ENCODE measurements at places on chromosomes 1 and 21. TPM values are rescaled to one million over a fixed set of nuclear protein-coding genes. Genes with fewer than 3 reads are reported as not detected.

The LSS gene
- total RNA-seq: 26.7 TPM

The NBPF6 gene
- not detected for total RNA-seq

The PLPPR5 gene
- total RNA-seq: 0.56 TPM

- no peaks in the 10 kb centered on the region for H3K36me3 ChIP-seq
- no peak overlapping the region for H3K4me3 ChIP-seq
- no peaks in the 10 kb centered on the region for H3K4me1 ChIP-seq
Measured at GRCh38 chr21:37843191-37843590, 73.1 kb downstream of the KCNJ6 start.

The KRTAP13-1 gene
- not detected for total RNA-seq

- peaks cover 37% of the 10 kb centered on the region for H3K4me1 ChIP-seq
- no peak overlapping the region for H3K27ac ChIP-seq
- H3K27me3 ChIP-seq: no peaks in the 10 kb centered on the region
- no peak for DNase-seq
- H3K36me3 ChIP-seq: no peaks in the 10 kb centered on the region
Measured at GRCh38 chr1:112399456-112399855, 3.4 kb downstream of the CTTNBP2NL start.

DNA sequence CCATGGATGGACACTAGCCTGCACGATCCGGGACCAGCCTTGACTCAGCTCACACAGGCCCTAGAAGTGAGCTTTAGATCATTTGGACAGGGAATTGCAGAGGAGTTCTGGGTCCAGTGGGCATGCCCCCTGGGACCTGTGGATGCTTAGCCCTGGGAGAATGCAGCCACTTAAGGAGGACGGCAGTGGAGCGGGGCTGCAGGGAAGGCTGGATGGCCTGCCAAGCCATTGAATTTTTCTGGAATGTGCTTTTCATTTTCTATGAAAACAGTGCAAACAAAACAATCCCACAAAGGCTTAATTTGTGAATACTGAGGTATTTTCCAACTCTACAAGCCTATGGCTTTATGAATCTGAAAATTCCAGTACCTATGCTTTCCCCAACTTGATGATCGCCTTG is 80.4 kb upstream of the GCLM start:
- no peaks in the 10 kb centered on the region for H3K36me3 ChIP-seq
- DNase-seq: no peak
- no peaks in the 10 kb centered on the region for H3K27me3 ChIP-seq
- no peak overlapping the region for H3K27ac ChIP-seq

The GOLPH3L gene
- 28.9 TPM for total RNA-seq

The TFF2 gene
- total RNA-seq: not detected

DNA sequence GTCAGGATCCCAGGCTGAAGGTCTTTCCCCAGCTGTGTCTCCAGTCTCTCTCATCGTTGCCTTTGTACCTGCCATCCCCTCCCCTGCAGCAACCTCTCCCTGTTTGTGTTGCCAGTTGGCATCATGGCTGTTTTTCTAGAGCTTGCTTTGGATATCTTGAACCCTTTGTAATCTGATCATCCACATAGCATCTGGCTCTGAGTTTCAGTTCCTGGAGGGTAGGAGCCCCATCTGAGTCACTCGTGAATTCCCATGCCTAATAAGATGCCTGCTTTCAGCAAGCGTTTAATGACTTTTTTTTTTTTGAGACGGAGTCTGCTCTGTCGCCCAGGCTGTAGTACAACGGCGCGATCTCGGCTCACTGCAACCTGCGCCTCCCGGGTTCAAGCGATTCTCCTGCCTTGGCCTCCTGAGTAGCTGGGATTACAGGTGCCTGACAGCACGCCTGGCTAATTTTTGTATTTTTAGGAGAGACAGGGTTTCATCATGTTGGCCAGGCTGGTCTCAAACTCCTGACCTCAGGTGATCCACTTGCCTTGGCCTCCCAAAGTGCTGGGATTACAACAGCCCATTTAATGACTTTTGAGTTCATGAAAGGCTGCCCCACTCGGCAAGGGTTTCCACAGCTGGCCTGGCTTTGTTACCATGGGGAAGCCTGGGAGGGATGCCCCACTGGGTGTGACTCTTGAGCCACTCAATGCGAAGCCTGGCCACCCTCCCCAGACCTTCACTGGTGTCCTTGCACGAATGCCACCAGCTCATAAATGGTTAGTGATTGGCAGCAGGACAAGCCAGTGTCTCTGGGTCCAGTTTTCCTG is 11.9 kb downstream of the ALPL start:
- H3K4me3 ChIP-seq: no peak overlapping the region
- no peaks in the 10 kb centered on the region for H3K27me3 ChIP-seq
- no peak for DNase-seq
- H3K27ac ChIP-seq: no peak overlapping the region

DNA sequence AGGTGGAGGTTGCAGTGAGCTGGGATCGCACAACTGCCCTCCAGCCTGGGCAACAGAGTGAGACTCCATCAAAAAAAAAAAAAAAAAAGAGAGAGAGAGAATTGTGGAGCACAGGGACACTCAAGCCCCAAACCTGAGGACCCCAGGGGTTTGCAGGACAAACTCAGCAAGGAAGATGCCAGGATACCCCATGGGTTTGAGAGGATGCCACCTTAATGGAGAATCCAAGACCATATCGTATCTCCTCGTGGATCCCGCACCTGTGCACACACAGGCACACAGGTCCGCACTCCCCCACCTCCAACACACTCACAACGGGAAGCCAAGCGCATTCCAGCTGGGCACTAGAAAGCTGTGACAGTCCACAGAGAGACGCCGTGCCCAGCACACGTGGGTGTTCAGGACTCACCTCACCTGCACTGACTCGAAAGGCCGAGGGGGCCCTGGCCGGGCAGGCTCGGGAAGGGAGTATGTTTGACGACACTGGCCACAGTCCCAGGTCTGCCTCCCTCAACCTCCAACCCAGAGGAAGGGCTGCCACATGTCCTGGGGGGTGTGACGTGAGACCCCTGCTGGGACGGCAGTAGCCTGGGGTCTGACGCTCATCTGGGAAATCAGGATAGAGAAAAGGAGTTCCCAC is 11.1 kb downstream of the CHD5 start:
- H3K4me1 ChIP-seq: no peaks in the 10 kb centered on the region
- no peak overlapping the region for H3K4me3 ChIP-seq
- H3K27ac ChIP-seq: no peak overlapping the region
- peaks cover 4% of the 10 kb centered on the region for H3K27me3 ChIP-seq
- no peak for DNase-seq

GRCh38 chr1:35533586-35533985 is 23.6 kb downstream of the KIAA0319L start:
- DNase-seq: no peak
- peaks cover 8% of the 10 kb centered on the region for H3K4me1 ChIP-seq

GRCh38 chr1:97243973-97244560 is 522.5 kb downstream of the PTBP2 start:
- no peaks in the 10 kb centered on the region for H3K4me1 ChIP-seq
- no peak overlapping the region for H3K27ac ChIP-seq
- no peaks in the 10 kb centered on the region for H3K36me3 ChIP-seq
- DNase-seq: peak; percentile 15
- H3K27me3 ChIP-seq: no peaks in the 10 kb centered on the region

DNA sequence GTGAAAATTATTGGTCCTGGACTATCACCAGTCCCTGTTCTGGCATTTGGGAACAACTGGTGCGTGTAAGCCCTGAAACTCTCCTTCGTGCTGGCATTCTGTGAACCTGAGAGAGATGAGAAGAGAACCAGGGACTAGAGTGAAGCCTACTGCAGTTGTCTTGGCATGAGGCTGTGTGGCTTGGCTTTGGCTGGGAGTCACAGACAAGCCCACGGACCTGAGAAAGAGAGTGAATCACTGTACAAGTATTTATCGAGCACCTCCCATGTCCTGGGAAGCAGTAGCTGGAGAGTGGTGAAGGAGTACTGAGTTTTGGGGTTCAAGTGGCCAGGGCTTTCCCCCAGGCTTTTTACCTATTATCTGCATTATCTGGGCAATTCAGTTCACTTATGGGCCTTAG is 63.3 kb downstream of the FGGY start:
- no peaks in the 10 kb centered on the region for H3K4me1 ChIP-seq
- no peaks in the 10 kb centered on the region for H3K27me3 ChIP-seq
- no peak for DNase-seq
- no peaks in the 10 kb centered on the region for H3K36me3 ChIP-seq

- peaks cover 50% of the 10 kb centered on the region for H3K4me1 ChIP-seq
- DNase-seq: no peak
- H3K27ac ChIP-seq: no peak overlapping the region
- no peaks in the 10 kb centered on the region for H3K27me3 ChIP-seq
- no peak overlapping the region for H3K4me3 ChIP-seq
Measured at GRCh38 chr1:38284953-38285352, 238.4 kb upstream of the POU3F1 start.

The FCRL1 gene
- not detected for total RNA-seq

The SLX9 gene
- total RNA-seq: 17.1 TPM

GRCh38 chr1:173917149-173917548 is at the start of gene SERPINC1:
TSS of gene SERPINC1 (minus strand) at chr1:173917327. CDS start at chr1:173917259, 68 bp downstream.
- no peak within 1 kb of the TSS for H3K27ac ChIP-seq
- no peaks in the 10 kb centered on the region for H3K36me3 ChIP-seq
- H3K27me3 ChIP-seq: no peaks in the 10 kb centered on the region
- H3K4me1 ChIP-seq: no peaks in the 10 kb centered on the region
- DNase-seq: no peak

The FRRS1 gene
- total RNA-seq: 4.3 TPM

The PUM1 gene
- total RNA-seq: 130 TPM

The PPM1J gene
- 1.8 TPM for total RNA-seq

GRCh38 chr1:94408104-94408830 is 9.9 kb upstream of the ABCD3 start:
- no peak overlapping the region for H3K4me3 ChIP-seq
- DNase-seq: peak; percentile 12
- no peaks in the 10 kb centered on the region for H3K4me1 ChIP-seq

DNA sequence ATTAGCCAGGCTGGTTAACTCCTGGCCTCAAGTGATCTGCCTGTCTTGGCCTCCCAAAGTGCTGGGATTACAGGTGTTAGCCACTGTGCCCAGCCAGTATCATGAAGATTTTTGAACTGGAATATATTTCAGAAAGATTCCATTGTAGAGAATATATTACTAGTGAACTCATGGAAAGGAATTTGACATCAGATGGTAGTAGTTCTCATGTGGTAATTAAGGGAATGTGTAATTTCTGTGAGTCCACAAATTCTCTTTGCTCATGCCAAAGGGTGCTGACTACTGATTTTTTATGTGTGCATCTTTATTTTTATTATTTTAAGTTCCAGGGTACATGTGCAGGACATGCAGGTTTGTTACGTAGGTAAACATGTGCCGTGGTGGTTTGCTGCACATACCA is 10.4 kb downstream of the DTL start:
- no peak for DNase-seq
- H3K4me1 ChIP-seq: no peaks in the 10 kb centered on the region
- H3K36me3 ChIP-seq: peaks cover 20% of the 10 kb centered on the region

- H3K27me3 ChIP-seq: no peaks in the 10 kb centered on the region
- H3K36me3 ChIP-seq: no peaks in the 10 kb centered on the region
- no peak overlapping the region for H3K4me3 ChIP-seq
- no peak overlapping the region for H3K27ac ChIP-seq
- no peak for DNase-seq
Measured at GRCh38 chr1:159088050-159088449, 11.5 kb upstream of the AIM2 start.

The RNU1-3 gene
- under 0.01 TPM for total RNA-seq

GRCh38 chr1:204801211-204801610 is 69.5 kb upstream of the NFASC start:
- no peak for DNase-seq
- no peaks in the 10 kb centered on the region for H3K4me1 ChIP-seq

DNA sequence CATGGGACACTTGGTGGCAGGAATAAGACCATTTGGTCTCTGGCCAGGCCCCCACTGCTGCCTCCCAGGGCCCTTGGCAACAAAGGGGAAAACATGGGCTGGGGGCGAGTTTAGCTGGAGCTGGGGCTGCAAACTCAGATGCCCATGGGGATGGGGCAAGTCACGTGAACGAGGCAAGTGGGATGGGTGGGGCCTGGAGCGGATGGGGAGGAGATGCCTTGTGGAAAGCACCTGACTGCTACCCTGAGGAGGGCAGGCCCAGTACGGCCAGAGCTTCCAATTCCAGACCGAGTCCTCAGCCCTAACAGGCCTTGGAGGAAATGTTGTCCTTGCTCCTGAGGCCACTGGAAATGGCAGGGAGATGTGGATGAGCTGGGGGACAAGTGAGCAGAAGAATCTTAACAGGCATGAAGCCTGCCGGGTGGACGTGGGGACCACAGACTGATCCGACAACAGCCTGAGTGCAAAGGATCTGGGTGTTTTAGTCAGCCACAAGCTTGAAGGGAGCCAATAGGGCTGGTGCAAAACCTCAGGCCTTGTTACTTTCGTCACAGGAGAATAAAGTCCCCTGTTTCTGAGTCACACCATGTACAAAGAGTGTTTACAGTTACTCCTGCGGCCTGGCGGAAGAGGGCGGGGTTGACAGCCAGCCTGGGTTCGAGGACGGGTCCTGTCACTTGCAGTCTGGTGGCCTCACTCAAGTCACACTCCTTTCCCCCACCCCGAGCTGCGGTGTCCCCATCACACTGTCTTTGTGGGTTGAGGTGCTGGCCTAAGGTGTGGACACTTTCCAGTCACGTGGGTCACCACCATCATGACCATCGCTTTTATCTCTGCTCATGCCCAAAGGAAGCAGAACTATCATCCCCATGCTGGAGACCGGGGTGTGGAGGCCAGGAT is 19.1 kb downstream of the RUNX3 start:
- no peak overlapping the region for H3K27ac ChIP-seq
- no peak overlapping the region for H3K4me3 ChIP-seq
- DNase-seq: no peak
- H3K4me1 ChIP-seq: peaks cover 3% of the 10 kb centered on the region

All from neural progenitor cell (in vitro differentiated cells).